ENCODE measurements at places on chromosomes 12 and 14.

DNA sequence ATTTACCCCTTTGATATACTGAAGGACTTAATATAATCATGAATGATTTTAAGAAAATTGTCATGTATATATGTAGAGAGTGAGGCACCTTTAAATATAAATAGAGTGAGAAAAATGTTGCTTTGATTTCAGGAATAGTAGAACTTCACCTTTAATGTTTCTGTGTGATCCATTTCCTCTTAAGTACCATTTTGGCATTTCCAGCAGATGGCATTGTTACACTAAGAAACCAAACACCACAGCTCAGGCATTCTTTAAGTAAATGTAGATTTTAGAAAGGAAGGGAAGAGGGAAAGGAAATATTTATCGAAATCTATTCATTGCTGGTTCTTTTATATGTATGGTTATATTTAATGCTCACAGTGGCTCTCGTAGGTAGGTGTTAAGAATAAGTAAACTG lies 556.7 kb upstream of the FBXO33 start:
- H3K4me1 ChIP-seq = no peaks in the 10 kb centered on the region
- H3K4me3 ChIP-seq = no peak overlapping the region
- H3K27ac ChIP-seq = no peak overlapping the region
- no peak for DNase-seq

DNA sequence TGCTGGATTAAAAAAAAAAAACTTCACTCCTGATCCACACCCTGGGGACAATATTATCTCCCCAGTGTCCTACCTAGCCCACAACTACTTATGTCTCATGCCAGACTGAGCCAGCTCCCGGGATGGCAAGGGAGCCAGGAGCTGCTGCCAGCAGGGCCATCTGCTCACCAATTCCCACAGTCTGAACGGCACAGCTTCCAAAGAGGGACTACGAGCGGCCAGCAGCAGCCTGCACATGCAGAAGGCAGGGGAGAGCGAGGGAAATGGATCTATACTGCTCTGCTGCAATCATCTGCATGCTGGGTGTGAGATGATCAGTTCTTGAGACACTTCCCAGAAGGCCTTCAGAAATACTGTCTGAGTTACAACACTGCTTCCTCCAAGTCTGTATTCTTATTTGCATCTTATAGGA lies 11.1 kb downstream of the SSH1 start:
- no peak overlapping the region for H3K4me3 ChIP-seq
- DNase-seq = no peak
- peaks cover 5% of the 10 kb centered on the region for H3K4me1 ChIP-seq
- H3K27me3 ChIP-seq = no peaks in the 10 kb centered on the region
- no peak overlapping the region for H3K27ac ChIP-seq
- peaks cover 60% of the 10 kb centered on the region for H3K36me3 ChIP-seq

DNA sequence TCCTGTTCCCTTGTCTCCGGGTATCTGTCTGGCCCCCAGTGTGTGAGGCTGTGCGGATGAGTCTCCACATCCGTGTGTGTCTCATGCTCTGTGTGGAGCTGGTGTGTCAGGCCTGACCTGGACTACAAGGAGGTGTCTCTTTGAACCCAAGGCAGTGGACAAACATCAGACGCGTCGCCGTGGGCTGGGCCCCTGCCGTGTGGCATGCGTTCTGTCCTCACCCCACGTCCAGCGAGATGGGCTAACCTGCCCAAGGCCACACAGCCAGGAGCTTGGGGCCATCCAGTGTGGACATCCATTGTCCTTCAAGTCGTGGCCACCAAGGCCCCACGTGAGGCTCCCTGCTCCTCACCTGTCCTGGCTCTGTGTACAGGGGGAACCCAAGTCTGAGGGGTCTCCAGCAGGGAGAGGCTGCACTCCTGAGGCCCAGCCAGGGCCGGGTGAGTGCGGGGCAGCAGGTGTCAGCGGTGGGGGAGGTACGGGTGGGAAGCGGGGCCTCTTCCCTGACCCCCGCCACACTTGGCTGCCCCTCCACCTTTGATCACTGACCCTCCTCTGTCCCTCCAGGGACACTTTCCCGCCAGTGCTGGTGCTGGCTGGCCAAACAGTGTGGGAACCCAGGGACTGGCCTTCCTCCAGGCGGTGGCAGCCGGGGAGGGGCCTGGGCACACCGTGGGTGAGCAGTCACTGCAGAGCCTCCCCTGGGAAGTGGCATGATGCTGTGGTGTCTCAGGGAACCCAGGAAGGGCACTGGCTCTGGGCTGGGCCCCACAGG lies 48.5 kb downstream of the CYP46A1 start:
- peaks cover 16% of the 10 kb centered on the region for H3K27me3 ChIP-seq
- no peaks in the 10 kb centered on the region for H3K4me1 ChIP-seq
- H3K27ac ChIP-seq = no peak overlapping the region
- no peak overlapping the region for H3K4me3 ChIP-seq
- no peaks in the 10 kb centered on the region for H3K36me3 ChIP-seq

GRCh38 chr12:117662620-117663395 lies 301.4 kb upstream of the NOS1 start:
- DNase-seq = no peak
- H3K36me3 ChIP-seq = no peaks in the 10 kb centered on the region
- H3K27ac ChIP-seq = no peak overlapping the region

- no peak for DNase-seq
- no peaks in the 10 kb centered on the region for H3K36me3 ChIP-seq
- H3K4me3 ChIP-seq = no peak overlapping the region
- H3K27me3 ChIP-seq = peaks cover 7% of the 10 kb centered on the region
- H3K4me1 ChIP-seq = no peaks in the 10 kb centered on the region
These were observed 20.0 kb downstream of the BEST3 start for GRCh38 chr12:69679119-69679518.

GRCh38 chr12:129310346-129310745 lies 457.1 kb downstream of the GLT1D1 start:
- no peaks in the 10 kb centered on the region for H3K4me1 ChIP-seq
- no peak for DNase-seq
- no peak overlapping the region for H3K27ac ChIP-seq
- H3K4me3 ChIP-seq = no peak overlapping the region
- no peaks in the 10 kb centered on the region for H3K27me3 ChIP-seq

DNA sequence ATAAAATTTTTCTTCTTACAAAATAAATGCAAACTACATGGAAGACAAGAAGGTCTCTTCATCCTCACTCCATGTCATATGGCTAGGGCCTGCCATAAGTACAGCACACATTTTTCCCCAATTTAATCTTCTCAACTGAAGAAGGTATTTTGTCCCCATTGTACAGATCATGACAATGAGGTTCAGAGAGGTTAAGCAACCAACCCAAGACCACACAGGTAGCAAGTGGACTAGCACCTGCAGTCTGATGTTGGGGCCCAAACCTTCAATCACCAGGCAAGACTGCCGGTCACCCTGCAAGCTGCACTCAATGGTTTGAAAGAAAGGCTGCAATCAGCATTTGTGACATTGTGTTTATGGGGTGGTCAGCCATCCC lies 6.5 kb upstream of the MEG3 start:
- no peak overlapping the region for H3K4me3 ChIP-seq
- H3K36me3 ChIP-seq = no peaks in the 10 kb centered on the region
- DNase-seq = no peak
- no peaks in the 10 kb centered on the region for H3K4me1 ChIP-seq
- no peak overlapping the region for H3K27ac ChIP-seq

GRCh38 chr14:76946753-76947077 lies 81.8 kb downstream of the IRF2BPL start:
- no peaks in the 10 kb centered on the region for H3K27me3 ChIP-seq
- peaks cover 46% of the 10 kb centered on the region for H3K4me1 ChIP-seq
- H3K36me3 ChIP-seq = no peaks in the 10 kb centered on the region

DNA sequence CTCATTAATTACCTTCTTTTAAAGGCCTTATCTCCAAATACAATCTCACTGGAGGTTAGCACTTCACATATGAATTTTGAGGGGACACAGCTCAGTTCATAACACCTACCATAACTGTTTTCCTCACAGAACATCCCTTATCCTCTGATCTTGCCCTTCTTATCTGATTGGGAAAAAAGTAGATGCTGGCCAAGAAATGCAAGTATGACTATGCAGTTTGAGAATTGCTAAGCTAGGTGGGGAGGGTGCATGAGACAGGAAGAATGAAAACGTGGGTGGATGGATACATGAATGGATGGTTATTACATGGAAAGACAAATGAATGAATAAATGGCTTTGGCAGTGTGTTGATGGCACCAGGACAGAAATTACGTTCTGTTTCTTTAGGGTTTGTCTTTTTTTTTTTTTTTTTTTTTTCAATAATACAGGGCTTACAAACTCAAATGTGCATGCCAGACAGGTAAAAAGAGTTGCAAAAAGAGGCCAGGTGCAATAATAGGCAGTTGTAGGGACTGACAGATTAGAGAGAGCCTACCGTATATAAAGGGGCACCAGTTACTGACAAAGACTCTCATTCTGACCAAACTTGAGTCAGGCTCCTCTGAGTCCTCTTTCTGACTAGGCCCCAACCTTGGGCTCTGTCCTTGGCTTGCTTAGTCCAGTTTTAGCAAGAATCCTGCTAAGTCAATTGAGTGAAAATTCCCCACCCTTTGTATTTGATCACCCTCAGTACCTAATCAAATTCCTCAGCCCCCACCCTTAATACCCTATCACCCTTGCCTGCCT lies 304.9 kb downstream of the ZFP36L1 start:
- peak overlapping the region; percentile 31 for H3K27ac ChIP-seq
- peaks cover 2% of the 10 kb centered on the region for H3K36me3 ChIP-seq
- no peaks in the 10 kb centered on the region for H3K27me3 ChIP-seq
- no peak overlapping the region for H3K4me3 ChIP-seq
- H3K4me1 ChIP-seq = peaks cover 28% of the 10 kb centered on the region
- no peak for DNase-seq

DNA sequence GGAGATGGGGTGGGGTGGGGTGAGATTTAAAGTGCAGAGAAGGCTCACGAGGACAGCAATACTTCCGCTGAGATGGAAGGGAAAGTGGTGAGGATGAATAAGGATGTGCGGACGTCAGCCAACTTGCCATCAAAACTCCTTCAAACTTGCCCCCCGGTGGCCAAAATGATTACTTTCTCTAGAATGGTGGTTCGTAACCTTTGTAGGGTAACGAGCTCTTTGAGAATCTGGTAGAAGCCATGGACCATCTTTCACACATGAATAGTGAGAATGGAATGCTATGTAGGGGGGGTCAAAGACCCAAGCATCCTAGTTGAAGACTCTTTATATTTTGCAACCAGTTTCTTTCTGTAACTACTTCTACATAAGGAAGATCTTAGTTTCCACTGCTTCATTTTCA lies 245.9 kb upstream of the DDHD1 start:
- DNase-seq = no peak
- H3K27ac ChIP-seq = no peak overlapping the region
- H3K36me3 ChIP-seq = no peaks in the 10 kb centered on the region
- H3K4me3 ChIP-seq = no peak overlapping the region
- no peaks in the 10 kb centered on the region for H3K4me1 ChIP-seq

DNA sequence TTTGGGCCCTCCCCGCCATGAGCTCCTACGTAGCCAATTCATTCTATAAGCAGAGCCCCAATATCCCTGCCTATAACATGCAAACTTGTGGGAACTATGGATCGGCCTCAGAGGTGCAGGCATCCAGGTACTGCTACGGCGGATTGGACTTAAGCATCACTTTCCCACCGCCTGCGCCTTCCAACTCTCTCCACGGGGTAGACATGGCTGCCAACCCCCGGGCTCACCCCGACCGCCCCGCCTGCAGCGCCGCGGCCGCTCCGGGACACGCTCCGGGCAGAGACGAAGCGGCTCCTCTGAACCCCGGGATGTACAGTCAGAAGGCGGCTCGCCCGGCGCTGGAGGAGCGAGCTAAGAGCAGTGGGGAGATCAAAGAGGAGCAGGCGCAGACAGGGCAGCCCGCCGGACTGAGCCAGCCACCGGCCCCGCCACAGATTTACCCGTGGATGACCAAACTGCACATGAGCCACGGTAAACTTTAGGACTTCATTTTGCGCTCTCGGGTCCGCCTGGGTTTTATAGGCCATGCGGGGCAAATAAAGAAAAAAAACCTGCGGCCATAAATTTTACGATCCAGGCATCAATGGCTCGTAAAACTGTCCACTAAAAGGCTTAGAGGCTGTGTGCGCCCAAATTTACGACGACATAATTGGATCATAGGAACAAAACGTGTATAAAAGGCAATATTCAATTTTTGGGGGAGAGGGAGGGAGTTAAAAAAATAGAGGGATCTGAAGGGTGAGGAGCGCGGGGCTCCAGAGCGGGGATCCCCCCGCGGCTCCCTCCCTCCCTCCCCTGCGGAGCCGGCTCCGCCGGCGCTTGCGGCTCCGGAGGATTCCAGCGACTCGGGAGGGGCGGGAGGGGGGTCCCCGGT lies 493 bp downstream of the HOXC5 start:
- H3K27ac ChIP-seq = no peak overlapping the region
- H3K27me3 ChIP-seq = peaks cover 77% of the 10 kb centered on the region
- H3K4me1 ChIP-seq = peaks cover 7% of the 10 kb centered on the region
- no peak for DNase-seq
- no peak overlapping the region for H3K4me3 ChIP-seq

GRCh38 chr14:23183479-23183878 lies at the start of gene SLC7A8:
Gene SLC7A8 (minus strand): TSS chr14:23183660. CDS start chr14:23182914, 746 bp downstream.
- no peak within 1 kb of the TSS for H3K27ac ChIP-seq
- H3K4me3 ChIP-seq = no peak within 1 kb of the TSS
- peaks cover 9% of the 10 kb centered on the region for H3K4me1 ChIP-seq
- H3K36me3 ChIP-seq = no peaks in the 10 kb centered on the region
- peaks cover 26% of the 10 kb centered on the region for H3K27me3 ChIP-seq

Measured in activated T-helper 2 cell treated with anti-CD3 and anti-CD28 coated beads, Interferon-gamma antibody, Interleukin-2, Interleukin-4, amounts not matched to agents 10 μg/mL and 5 μg/mL and 100 μg/mL, durations not matched to agents 14 hours and 24 hours and 36 hours (primary cell).